Effector memory CD4-positive, alpha-beta T cell (primary cell): ENCODE measurements at places on chromosomes 2 and 18.

DNA sequence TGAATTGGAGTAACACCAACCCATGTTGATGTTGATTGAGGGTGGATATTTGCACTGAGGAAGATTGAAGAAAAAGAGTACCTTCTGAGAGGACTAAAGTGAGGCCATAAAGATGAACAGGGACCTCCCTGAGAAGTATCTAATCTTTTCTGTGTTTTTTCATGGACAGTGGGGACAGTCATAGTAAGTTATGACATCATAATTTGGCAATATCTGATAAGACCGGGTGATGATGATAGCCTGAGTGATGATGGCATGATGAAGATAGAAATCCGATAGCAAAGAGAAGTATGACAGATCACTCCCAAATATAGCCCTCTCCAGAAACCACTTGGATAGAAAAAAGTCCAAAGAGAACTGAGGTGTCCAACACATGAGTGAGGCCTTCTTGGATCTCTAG lies 2.2 kb upstream of the ATP5MC3 start:
- no peak for DNase-seq

GRCh38 chr2:164335128-164335527 lies 286.2 kb downstream of the GRB14 start:
- no peak for DNase-seq

- DNase-seq: no peak
Measured at GRCh38 chr2:211564441-211564840, 974.2 kb downstream of the ERBB4 start.

- no peak for DNase-seq
Measured at GRCh38 chr2:25030702-25031101, 11.2 kb upstream of the EFR3B start.

- DNase-seq: no peak
Measured at GRCh38 chr2:231563378-231563961, 29.2 kb upstream of the TEX44 start.

DNA sequence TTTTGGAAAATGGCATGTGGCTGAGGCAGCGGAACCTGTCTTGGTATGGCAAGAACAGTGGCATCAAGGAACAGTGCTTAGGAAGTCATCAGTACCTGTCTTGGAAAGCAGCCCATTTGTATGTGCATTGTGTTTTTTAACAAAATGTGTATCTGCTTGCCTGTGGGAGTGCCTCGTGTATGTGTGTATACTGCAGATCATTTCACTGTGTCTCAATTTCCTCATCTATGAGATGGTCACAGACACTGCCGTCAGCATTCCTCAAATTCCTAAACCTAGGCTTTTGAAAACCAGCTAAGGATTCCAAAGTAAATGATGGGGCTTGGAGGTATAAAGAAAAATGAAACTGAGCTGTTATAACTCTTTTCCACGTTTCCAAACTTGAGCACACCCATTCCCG lies 441.3 kb downstream of the RND3 start:
- DNase-seq: no peak

GRCh38 chr2:175742367-175742766 lies 259.7 kb downstream of the LNPK start:
- no peak for DNase-seq

DNA sequence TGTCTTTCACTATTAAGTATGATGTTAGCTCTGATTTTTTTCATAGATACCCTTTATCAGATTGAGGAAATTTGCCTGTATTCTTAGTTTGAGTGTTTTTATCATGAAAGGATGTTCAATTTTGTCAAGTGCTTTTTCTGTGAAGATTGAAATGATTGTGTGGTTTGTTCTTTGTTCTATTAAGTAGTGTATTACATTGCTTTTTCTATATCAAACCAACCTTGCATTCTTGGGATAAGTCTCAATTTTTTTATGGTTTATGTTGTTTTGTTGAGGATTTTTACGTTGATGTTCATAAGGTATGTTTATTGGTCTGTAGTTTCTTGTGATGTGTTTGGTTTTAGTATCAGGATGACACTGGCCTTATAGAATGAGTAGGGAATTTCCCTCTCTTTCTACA lies 19.1 kb downstream of the PDK1 start:
- no peak for DNase-seq

GRCh38 chr2:60045456-60045855 lies 508.0 kb downstream of the BCL11A start:
- DNase-seq: no peak

DNA sequence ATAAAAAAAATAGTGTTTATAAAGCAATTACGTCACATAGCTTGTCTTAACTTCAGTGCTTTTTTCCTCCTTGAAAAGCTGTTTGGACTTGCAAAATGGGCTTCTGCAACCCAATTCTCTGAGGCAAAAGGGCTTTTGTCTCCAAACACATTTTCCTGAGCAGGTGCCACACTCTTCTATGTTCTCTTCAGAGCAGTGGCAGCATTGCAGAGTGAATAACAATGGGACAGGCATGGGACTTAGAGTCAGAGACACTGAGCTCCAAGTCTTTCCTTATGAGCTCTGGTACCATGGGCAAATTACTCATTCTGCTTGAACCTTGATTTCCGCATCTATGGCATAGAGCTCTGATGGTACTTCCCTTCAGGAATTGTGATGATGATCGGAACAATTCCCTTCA lies 149.0 kb downstream of the ARL6IP6 start:
- no peak for DNase-seq
